ENCODE measurements at places on chromosomes 5 and 9.
A peak's percentile ranks its signal among the peaks of the same experiment; 100 is the strongest.

- DNase-seq: no peak
Measured at GRCh38 chr9:105131981-105132380, 112.5 kb upstream of the SLC44A1 start.

DNA sequence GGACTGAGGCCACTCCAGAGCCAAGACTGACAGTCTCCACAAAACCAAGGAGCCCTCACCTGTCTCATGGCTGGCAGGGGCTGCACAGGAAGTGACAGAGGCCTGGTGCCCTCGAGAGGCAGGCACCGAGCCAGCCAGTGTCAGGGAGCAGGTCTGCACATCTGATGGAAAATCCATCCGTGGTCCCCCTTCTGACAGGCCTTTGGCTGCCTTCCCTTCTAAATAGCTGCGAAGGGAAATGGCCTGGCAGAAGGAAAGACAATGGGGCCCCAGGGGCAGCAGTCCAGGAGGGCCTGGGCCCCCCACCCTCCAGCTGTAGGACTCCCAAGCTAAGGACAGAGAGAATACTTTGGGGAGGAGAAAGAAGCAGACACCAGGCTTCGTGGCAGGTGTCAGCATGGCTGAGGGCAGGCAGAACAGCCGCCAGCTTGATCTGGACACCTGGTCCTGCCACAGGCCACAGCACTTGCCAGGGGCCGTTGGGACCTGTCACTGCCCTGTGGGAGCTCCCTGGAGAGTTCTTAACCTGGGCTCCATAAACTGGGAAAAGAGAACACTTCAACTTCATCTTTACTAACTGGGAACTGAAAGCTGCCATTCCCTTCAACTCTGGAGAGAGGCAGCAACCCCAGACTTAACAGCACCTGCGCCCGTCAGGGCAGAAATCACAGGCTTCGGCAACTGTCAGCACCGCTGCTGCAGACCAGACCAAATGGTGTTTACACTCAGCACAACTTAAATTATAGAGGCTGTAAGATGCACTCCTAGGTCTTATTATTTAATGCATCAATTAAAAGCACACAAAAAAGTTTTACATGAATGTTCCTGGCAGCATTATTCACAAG lies 22.0 kb downstream of the ADAMTS2 start:
- DNase-seq: no peak

DNA sequence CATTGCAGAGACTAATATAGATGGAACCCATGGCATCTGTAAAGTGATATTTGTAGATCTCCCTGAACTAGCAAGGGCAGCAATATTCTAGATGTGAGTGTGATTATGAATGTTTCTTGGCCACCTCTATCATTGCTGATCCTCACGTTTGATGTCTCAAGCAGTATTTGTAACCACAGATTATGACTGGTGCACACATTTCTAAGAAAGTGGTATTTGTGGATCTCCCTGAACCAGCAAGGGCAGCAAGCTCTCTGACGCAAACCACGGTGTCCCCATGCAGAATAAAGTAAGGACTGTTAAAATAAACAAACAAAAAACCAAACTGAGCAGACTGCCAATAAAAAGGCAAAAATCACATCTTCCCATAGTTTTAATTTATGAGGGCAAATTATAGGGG lies 301.3 kb downstream of the CSNK1G3 start:
- no peak for DNase-seq

DNA sequence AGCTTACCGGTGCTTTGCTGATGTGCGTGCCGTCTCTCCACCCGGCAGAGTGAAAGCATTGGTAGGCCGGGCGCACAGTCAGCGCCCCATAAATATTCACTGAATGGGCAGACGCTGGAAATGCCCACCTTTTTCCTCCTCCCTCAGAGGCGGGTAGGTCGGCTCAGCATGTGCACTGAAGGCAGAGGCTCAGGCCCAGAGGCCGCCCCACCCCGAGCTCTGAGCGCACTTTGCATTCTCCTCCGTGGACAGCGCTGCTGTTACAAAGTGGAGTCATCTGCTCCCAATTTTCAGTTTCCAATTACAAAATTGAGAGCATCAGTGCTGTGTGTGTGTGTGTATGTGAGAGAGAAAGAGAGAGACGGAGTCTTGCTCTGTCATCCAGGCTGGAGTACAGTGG lies 10.6 kb downstream of the UCK1 start:
- no peak for DNase-seq

- DNase-seq: no peak
Measured at GRCh38 chr9:34712140-34712539, 2.2 kb upstream of the CCL21 start.

GRCh38 chr9:129697656-129698253 lies 32.3 kb downstream of the PRRX2 start:
- DNase-seq: peak; percentile 24

DNA sequence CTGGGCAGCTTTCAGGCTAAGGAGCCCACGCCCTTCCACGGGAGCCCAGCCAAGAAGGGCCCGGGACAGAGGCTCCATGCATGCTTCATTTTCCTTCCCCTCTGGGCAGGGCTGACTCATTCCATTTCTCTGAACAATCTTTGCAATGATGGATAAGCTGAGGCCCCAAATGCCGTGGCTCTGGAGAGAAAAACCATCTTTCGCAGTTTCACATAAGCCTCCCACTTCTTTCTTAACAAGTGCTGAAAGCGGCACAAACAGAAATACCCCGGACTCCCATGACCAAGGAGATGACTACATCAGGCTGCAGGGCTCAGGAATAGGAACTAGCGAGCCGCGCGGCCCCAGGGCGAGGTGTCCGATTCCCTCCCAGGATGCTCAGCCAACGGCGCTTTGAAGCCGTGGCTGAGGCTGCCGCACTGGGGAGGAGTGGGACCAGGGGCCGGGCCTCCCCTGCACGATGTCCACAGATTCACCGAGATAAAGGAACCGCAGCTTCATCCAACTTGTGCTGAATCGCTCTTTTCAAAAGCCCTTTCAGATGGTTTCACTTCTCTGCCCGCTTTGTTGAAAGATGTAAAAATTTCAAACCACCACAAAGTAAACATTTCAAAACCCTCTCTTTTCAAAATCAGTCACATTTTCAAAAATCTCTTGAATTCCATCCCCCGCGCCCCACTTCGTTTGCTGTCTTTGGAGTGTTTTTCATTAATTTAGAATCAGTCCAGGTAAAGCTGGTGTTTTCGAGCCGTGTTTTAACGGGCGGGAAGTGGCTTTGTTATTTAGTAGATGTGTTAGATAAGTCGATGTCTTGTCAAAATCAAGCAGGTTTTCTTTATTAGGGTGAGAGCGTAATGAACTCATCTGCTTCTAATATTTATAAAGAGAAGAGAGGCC lies 96.5 kb upstream of the LMX1B start:
- no peak for DNase-seq

DNA sequence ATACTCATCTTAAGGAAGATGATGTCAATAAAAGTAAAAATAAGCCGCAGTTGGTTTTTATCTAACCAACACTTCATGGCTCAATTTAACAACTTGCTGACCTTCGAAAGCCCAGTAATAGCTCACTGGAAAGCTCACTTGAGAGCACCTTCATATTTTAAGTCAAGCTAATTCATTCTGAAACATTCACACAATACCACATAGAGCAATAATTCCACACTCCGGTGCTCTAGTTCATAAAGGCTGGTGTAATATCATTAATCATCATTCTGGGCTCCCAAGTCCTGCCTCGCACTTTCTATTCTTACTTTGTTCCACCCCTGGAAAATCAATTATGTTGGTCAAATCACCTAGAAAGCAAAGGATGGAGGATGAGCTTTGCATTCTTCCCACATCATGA lies 74.4 kb downstream of the ELAVL2 start:
- DNase-seq: no peak

DNA sequence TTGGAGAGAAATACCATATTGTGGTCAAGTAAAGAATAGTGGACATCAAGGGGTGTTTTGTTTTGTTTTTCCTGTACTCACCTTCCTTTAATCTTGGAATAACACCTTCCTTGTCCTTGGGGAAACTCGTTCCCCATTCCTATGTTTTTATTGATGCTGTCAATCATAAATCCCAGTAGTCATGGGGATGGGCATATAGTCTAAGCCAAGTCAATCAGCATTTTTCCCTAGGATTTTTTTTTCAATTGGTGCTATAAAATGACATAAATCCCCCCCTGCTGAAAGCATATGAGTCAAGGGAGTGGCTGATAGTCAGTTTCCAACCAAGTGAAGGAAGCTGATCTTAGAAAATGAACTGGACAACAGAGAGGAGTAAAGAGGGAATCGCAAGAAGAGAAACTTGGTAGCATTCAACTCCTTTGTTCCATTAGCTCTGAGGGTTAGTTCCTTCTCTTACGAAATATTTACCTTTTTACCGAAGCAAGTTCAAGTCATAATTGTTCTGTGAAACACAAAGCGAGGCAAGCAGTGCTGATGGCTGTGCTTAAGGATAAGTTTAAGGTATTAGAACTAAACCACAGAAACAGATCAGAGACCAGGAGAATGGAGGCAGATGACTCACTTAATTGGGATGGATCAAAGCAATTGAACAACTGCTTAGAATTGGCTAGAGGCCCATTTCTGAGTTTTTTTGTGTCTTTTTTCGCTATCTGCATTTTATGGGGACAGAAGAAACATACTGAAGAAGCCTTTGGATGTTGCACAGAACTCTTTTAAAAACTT lies 218.6 kb downstream of the SEMA6A start:
- no peak for DNase-seq

All from activated naive CD4-positive, alpha-beta T cell (primary cell).